ENCODE measurements at places on chromosomes 3 and 15. TPM values are rescaled to one million over a fixed set of nuclear protein-coding genes. Genes with fewer than 3 reads are reported as not detected.

PAK6 gene
- polyA plus RNA-seq = 0.07 TPM

C3orf70 gene
- under 0.01 TPM for polyA plus RNA-seq

TRIM71 gene
- polyA plus RNA-seq = not detected

SLC6A1 gene
- not detected for polyA plus RNA-seq

WDR5B gene
- 2.2 TPM for polyA plus RNA-seq

GOLGA8S gene
- 0.02 TPM for polyA plus RNA-seq

C3orf85 gene
- not detected for polyA plus RNA-seq

GOLGA8T gene
- 0.06 TPM for polyA plus RNA-seq

DNA sequence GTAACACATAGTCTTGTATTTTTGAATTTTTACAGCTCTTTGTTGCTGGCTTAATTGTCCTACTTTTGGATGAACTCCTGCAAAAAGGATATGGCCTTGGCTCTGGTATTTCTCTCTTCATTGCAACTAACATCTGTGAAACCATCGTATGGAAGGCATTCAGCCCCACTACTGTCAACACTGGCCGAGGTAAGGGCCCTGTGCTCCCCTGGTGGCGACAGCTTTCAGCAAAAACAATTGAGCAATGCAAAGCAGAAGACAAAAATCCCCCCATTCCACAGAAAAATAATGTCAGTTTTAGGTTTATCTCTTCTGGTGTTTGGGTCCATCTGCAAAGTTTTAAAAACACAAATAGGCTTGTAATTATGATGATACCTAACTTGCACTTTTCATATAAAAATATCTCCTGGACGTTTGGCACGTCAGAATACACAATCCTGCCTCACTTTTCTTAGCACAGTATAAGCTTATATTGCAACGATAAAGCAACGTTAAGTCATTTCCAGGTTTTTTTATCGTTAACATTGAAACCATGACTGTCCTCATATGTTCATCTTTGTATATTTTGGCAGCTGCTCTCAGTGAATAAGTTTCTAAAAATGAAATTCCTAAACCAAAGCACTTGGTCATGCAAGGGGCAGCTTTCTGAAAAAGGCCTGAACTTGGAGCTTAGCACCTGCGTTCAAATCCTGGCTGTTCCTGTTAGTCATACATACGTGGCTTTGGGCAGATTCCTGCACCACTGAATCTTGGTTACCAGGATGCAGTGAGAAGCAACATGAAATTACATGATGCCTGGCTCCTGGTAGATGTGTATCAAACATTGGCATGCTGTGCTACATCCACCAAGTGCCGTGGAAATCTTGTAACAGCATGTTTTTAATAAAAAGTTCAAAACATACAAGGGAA lies 8.5 kb downstream of the SEC61A1 start:
- no peak for DNase-seq

DNA sequence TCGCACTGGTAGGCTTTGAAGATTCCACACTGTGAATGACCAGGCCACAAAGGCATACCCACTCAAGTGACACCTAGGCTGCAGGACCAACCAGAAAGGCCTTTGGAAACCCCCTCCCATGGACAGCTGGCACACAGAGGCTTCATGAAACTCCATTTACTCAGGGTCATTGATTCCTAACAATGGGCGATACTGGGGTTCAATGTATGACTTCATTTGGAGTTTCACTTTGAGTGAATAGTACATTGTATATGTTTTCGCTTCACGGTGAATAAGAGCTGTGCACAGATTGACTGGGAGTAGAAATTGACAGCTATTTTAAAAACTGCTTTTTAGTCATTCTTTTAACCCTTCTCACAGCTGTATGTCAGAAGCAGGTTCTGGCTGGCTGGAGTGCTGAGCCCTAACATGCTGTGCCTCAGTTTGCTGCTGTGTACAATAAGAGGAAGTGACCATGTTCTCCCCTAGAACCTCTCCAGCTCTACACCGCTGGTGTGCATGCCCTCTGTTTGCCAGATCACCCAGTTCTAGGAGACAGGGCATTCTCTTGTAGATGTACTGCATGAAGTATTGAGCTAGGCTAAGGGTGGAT lies 15.4 kb upstream of the CX3CR1 start:
- DNase-seq = no peak

DNA sequence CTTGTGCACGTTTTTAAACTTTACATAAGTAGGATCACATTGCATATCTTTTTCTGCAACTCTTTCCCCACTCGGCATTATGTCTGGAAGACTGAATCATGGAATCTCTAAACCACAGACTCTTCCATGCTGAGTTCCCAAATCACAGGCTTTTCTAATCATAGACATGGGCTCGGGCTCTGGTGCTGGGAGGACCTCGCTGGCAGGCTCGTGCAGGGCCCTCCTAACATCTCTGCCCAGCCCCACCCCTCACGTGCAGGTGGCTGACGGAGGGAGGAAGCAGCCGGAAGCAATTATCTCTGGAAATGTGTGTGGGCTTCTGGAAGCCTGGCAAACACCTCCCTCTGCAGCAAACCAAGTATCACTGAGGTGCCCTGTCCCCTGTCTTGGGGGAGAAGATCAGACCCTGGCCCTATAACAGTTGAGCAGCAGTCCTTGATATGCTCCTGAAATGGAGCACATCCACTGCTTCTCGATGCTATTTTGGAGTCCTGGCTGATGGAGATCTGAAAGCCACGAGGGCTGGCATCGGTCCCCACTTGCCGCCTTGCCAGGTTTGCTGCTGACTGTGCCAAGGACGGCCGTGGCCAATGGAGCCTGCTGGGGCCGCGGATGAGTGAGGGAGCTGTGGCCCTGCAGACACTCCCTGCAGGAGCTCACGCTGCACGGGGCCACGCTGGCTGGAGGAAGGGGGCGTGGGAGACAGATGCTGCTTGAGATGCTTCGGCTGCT lies 4.4 kb upstream of the IQSEC1 start:
- DNase-seq = peak; percentile 78

GRCh38 chr3:170038434-170039110 lies 777 bp downstream of the GPR160 start:
- no peak for DNase-seq

GRCh38 chr15:44311136-44311535 lies 22.6 kb downstream of the GOLM2 start:
- DNase-seq = no peak

DNA sequence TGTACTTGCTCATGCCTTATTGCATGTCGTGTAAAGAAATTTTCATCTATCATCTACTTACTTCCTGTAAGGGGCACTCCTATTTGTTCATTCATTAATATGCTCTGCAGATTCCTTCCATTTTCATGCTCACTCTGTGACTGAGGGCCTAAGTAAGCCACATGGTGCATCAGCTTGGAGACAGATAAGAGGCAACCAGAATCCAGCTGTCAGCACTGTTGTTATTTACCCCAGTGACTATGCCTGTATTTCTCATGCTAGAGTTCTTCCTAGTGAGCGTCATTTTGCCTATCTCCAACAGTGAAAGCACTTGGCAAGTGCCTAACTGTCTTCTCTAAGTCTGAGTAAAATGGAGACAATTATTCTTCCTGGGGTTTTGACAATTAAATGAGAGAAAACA lies 124.8 kb upstream of the ABI3BP start:
- DNase-seq = no peak

DNA sequence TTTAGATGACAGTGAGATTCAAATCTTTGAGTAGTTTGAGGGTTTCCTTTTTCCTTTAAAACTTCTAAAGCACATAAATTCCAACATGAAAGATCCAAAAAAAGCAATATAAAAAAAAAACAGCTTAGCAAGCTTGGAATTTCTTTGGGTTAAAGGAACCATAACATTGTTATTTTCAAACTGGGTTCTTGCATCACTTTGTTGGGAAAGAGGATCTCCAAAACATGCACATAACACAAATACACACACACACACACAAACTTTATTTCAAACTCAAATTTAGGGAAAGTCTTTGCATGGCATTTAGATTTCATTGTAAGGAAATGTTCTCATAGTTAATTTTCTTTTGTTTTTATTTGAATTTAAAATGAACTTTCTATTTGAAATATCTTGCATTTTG lies 79.2 kb upstream of the COL8A1 start:
- DNase-seq = no peak

- DNase-seq = peak; percentile 36
Measured at GRCh38 chr3:106810300-106810875, 566.9 kb upstream of the CCDC54 start.

- DNase-seq = no peak
Measured at GRCh38 chr15:35358824-35359223, 187.1 kb downstream of the DPH6 start.

GRCh38 chr3:15934389-15935195 lies 136.8 kb upstream of the ANKRD28 start:
- no peak for DNase-seq

DNA sequence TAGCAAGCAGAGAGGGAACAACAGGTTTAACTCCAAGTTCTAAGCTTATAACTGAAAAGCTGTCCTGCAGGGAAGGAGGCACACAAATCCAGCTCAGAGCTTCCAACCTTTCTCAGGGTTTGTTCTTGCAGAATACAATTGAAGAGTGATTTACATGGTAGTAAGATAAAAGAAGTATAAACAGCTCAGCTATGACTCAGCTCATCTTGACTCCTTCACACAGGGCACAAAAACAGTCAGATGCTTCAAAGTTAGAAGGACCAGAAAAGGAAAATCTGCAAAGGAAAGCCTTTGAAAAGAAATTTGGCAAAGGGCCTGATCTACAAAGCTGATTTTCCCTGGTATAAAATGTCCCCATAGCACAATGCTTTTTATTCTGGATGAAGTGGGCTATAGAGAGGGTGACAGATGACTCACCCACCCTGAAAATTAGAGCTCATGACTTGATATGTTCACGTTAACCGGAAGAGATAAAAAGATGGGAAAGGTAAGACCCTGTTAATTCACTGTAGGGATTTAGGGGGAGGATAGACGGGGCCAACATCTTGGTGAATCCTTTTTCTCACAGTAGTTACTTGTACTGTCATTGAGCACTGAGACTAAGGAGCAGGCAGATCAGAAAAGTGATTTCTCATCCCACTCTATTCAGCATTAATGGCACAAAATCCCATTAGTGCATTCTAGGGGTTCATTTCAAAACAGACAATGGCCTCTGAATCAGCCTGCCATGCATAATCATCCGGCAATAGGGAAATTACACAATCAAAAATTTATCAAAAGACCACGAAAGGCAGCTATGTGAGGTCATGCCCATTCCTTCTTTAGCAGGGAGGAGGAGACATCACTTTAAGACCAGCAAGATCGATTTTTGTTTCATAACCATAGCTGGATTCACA lies 143.5 kb downstream of the GAP43 start:
- no peak for DNase-seq

DNA sequence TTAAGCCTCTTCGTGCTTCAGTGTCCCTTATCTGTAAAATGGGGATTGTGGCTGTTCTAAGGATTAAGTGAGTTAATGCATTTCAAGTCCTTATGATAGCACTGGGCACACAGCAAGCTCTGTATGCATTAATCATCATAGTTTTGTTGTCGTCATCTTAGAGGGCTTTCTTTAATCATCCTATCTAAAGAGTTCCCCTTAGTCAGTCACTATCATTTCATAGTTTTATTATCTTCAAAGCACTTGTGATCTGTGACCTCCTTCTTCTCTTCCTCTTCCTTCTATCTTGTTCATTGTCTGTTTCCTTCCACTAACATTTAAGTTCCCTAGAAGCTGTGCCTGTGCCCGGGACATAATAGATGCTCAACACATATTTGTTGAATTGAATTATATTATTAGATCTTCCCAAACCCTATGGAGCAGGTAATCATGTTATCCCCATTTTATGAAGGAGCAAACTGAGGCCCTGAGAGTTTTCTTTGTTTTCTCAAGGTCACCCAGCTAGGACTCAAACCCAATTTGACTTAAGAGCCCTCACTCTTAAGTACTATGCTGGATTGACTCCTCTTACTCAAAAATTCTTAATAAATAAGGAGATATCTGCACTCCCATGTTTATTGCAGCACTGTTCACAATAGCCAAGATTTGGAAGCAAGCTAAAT lies 24.1 kb downstream of the DUOX2 start:
- DNase-seq = no peak

DNA sequence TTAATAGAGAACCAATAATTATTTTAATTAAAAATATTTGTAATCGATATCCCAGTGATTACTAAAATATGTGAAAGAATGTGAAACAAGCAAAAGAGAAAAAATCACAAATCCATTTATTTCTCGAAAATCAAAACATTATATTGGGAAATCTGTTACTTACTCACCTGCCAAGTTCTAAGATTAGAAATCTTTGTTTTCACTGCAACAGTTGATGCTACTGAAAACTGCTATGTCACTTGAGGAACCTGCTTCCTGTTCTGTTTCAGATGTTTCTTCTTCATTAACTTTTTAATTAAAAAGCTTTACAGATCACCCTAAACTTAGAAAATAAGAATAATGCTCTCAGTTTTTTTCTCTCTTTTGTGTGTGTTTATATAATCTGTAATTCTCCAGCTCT lies 13.7 kb upstream of the DPH6 start:
- DNase-seq = no peak

DNA sequence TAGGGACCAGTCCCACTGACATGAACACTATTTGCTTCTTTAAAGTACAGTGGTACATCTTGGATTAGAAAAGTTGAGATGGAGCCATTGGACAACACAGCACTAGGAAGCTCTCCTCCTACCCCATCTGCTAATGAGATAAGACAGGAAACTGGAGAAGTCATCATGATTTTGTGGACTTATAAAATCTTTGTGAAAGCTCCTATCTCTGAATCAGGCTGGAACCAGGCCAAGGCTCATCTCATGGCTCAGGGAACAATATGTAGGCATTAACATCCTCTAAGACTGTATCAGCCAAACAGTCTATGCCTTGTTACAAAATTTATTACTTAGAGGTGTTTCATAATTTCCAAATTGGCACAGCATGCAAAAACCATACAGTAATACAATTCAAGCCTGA lies 84.1 kb downstream of the BOC start:
- no peak for DNase-seq

- DNase-seq = no peak
Measured at GRCh38 chr3:66376568-66376967, 124.3 kb downstream of the LRIG1 start.

- DNase-seq = no peak
Measured at GRCh38 chr3:143396790-143397189, 277.2 kb downstream of the CHST2 start.

Data from SK-N-SH (cell line).